ENCODE measurements at places on chromosomes 5 and 9. TPM values are rescaled to one million over a fixed set of nuclear protein-coding genes. Genes with fewer than 3 reads are reported as not detected.

DNA sequence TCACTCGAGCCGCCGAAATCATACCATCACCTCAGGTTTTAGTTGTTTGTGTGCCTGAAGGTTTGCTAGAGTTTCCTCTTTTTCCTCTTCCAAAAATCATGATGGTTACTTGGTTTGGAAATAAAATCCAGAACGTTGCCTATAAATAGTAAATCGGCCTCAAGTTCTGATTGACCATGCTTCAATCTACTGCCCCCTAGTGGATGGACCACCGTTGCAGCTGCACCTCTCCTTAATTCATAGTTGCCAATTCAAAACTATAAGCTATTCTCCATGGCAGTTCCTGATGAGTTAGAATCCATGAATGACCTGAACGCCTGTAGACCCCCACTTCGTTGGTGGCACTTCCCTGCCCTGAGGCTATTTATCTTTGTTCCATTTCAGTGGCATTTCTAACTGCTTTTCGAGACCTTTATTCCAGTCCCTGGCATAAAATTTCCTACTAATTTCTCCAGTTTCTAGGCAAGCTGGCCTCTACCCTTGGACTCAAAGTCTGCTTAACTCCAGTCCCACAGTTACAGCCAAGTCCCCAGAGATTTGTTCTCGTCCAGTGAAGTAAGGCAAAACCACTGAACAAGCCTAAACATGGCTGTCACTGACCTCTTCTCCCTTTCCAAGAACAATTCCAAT, 422.6 kb downstream of the EFNA5 start:
- H3K36me3 ChIP-seq, result no peaks in the 10 kb centered on the region
- H3K4me1 ChIP-seq, result no peaks in the 10 kb centered on the region
- DNase-seq, result peak; percentile 52
- no peak overlapping the region for H3K4me3 ChIP-seq

DNA sequence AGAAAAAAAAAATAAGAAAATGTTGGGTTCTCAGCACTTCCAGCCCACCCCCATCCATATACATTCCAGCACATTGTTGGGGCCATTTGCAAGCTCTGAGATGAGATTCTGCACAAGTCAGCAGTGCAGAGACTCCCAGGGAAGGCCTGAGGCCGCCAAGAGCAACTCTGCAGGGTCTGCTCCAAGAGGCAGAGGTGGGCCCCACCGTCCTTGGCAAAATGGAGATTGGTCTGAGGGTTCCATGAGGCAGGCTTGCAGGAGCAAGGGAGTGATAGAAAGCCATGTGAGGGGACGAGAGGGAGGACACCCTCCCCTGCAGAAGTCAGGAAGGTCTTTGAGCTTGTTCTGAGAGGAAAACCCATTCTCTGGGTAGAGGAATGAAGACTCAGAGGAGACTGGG, 51.9 kb upstream of the SAP30L start:
- no peaks in the 10 kb centered on the region for H3K27me3 ChIP-seq
- peaks cover 34% of the 10 kb centered on the region for H3K4me1 ChIP-seq
- DNase-seq, result no peak
- H3K27ac ChIP-seq, result peak overlapping the region; percentile 85

DNA sequence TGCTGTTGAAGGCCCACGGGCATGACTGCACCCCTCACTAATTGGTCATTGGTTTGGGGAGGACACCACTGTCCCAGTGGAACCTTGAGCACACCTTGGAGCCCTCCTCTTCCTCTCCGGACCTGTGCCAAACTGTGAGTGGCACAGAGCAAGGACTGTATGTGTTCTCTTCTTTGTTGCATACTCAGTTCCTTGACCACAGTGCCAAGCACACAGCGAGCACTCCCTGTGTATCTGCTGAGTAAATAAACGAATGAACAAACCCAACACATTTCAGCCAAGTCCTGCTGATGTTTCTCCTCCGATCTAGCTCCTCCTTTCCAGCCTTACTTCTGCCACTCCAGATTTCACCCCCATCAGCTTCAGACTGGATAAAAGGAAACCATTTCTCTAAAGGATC, 2.7 kb upstream of the TRIM52 start:
- H3K27me3 ChIP-seq, result no peaks in the 10 kb centered on the region
- no peak for DNase-seq
- peaks cover 17% of the 10 kb centered on the region for H3K4me1 ChIP-seq

GRCh38 chr5:128791312-128791711, 174.0 kb upstream of the SLC27A6 start:
- no peaks in the 10 kb centered on the region for H3K4me1 ChIP-seq
- DNase-seq, result no peak
- H3K27me3 ChIP-seq, result no peaks in the 10 kb centered on the region

Gene WNK2
- total RNA-seq, result 44.6 TPM

Gene SLC27A4
- total RNA-seq, result 30.4 TPM

GRCh38 chr5:73280821-73281746, 108.1 kb downstream of the TMEM174 start:
- no peak overlapping the region for H3K4me3 ChIP-seq
- H3K27ac ChIP-seq, result no peak overlapping the region
- no peaks in the 10 kb centered on the region for H3K36me3 ChIP-seq
- peaks cover 29% of the 10 kb centered on the region for H3K4me1 ChIP-seq
- H3K27me3 ChIP-seq, result no peaks in the 10 kb centered on the region

DNA sequence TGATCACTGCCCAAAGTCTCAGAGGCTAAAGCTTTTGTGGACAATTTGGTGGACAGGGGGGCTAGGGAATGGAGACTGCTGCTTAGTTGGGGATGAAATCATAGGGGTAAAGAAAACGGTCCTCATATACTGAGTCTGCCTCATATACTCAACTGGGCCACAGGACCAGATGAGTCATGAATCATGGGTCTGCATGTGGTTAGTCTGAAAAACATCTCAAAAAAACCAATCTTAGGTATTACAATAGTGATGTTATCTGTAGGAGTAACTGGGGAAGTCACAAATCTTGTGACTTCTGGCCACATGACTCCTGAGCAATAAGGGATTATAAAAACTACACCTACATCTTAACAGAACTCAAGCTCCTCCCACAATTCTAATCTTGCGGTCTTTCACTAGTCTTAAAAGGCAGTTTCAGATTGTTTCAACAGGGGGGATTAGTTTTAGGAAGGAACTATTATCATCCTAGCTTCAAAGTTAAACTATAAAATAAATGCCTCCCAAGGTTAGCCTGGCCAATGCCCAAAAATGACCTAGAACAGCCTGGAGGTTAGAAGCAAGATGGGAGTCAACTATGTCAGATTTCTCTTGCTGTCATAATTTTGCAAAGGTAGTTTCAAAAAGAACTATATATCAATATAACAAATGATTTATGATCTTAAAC, 17.5 kb downstream of the TMEM161B start:
- no peak for DNase-seq
- H3K27me3 ChIP-seq, result no peaks in the 10 kb centered on the region
- peaks cover 27% of the 10 kb centered on the region for H3K36me3 ChIP-seq
- peaks cover 30% of the 10 kb centered on the region for H3K4me1 ChIP-seq
- H3K4me3 ChIP-seq, result no peak overlapping the region
- no peak overlapping the region for H3K27ac ChIP-seq

GRCh38 chr5:125835293-125836172, 587.7 kb upstream of the GRAMD2B start:
- H3K4me1 ChIP-seq, result no peaks in the 10 kb centered on the region
- no peak overlapping the region for H3K4me3 ChIP-seq
- no peaks in the 10 kb centered on the region for H3K36me3 ChIP-seq

DNA sequence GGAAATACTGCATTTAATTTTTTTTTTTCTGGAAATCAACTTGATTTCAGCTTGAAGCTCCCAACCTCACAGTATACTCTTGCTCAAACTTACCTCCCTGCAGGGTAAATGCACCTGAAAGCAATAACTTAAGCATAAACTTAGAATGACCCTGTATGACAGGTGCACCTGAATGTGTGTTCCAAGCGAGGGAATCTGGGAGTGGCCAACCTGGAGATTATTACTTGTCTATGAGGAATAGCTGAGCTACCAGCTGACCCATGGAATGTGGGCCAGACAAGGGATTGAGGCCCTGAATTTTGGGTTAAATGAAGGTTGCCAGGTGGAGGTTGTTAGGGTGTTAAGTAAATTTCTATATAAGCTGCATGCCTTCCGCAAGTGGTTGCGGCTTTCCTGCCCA, 140.6 kb downstream of the OSTF1 start:
- no peak overlapping the region for H3K4me3 ChIP-seq
- no peaks in the 10 kb centered on the region for H3K36me3 ChIP-seq
- peak overlapping the region; percentile 82 for H3K27ac ChIP-seq

Gene GARIN3
- not detected for total RNA-seq

GRCh38 chr9:105828596-105829213, 134.4 kb downstream of the TMEM38B start:
- no peak overlapping the region for H3K4me3 ChIP-seq
- no peak overlapping the region for H3K27ac ChIP-seq
- H3K36me3 ChIP-seq, result no peaks in the 10 kb centered on the region
- no peaks in the 10 kb centered on the region for H3K27me3 ChIP-seq
- DNase-seq, result no peak
- no peaks in the 10 kb centered on the region for H3K4me1 ChIP-seq

DNA sequence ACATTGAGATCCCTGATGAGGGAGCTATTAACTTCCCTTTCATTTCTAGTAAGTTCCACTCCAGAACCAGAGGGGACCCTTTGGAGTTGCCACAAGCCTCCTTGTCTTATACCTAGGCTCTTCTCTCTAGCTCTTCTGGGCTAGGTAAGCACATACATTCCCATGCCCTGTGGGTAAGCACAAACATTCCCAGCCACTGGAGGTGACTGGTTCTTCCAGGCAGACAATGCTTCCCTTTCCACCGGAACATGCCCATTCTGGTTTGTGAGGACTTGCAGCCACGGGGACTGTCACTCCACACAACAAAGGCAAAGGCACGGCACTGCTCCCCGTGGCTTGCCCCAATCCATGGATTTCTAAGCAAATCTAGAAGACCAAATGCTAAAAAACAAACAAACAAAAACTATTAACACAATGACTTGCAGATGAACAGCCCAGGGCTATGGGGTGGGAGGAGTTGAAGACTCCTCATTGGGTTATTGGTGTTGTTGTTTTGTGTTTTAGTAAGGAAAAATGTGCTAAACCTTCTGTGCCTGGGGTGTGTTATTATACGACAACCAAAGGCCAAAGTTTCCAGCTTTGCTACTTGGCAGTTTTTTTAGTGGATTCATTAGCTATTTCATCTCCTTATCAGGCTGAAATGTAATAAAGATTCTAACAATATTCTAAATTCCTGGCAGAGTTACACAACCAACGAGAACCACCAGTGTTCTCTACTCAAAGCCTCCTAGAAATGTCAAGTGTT, 276.2 kb downstream of the SYK start:
- no peak for DNase-seq
- H3K27me3 ChIP-seq, result no peaks in the 10 kb centered on the region
- H3K4me3 ChIP-seq, result no peak overlapping the region
- H3K36me3 ChIP-seq, result no peaks in the 10 kb centered on the region

DNA sequence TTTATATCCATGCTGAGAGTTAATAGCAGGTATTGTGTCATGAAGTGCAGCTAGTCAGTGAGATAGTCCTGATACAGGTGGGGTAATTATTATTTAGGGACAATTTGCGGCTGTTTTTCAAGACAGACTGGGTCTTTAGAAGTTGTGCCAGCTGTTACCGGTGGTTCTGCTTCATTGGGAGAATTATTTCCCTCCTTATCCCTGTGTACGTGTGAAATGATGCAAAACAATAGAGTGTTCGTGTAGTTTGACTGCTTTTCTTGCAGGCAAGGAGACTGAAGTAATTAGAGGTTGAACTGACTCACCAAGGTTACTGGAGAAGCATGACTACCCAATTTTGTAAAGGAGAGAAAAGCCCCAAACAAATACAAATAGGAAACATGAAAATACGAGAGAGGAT, 101.7 kb downstream of the ARRDC3 start:
- H3K27ac ChIP-seq, result peak overlapping the region; percentile 97
- DNase-seq, result no peak
- no peaks in the 10 kb centered on the region for H3K36me3 ChIP-seq
- H3K4me3 ChIP-seq, result peak overlapping the region; percentile 70
- no peaks in the 10 kb centered on the region for H3K27me3 ChIP-seq

- H3K27ac ChIP-seq, result no peak overlapping the region
- no peaks in the 10 kb centered on the region for H3K27me3 ChIP-seq
- no peak overlapping the region for H3K4me3 ChIP-seq
- H3K4me1 ChIP-seq, result no peaks in the 10 kb centered on the region
These were observed 20.4 kb upstream of the RFK start for GRCh38 chr9:76414661-76415060.

Gene MARCOL
- not detected for total RNA-seq

Gene PDE6A
- total RNA-seq, result 0.50 TPM

Gene GRAMD2B
- 11.7 TPM for total RNA-seq

- no peak overlapping the region for H3K4me3 ChIP-seq
- H3K4me1 ChIP-seq, result no peaks in the 10 kb centered on the region
- no peak for DNase-seq
- H3K36me3 ChIP-seq, result no peaks in the 10 kb centered on the region
- peaks cover 98% of the 10 kb centered on the region for H3K27me3 ChIP-seq
- no peak overlapping the region for H3K27ac ChIP-seq
These were observed 32.1 kb downstream of the FAM163B start for GRCh38 chr9:133576875-133577736.

Gene FAM200C
- total RNA-seq, result 8.6 TPM

Gene CDH12
- not detected for total RNA-seq

Gene DROSHA
- total RNA-seq, result 154 TPM

Gene CD72
- 4.1 TPM for total RNA-seq

Gene ACTL7B
- total RNA-seq, result not detected

- DNase-seq, result no peak
- peaks cover 41% of the 10 kb centered on the region for H3K4me1 ChIP-seq
These were observed 123.7 kb downstream of the C9orf50 start for GRCh38 chr9:129497005-129497812.

DNA sequence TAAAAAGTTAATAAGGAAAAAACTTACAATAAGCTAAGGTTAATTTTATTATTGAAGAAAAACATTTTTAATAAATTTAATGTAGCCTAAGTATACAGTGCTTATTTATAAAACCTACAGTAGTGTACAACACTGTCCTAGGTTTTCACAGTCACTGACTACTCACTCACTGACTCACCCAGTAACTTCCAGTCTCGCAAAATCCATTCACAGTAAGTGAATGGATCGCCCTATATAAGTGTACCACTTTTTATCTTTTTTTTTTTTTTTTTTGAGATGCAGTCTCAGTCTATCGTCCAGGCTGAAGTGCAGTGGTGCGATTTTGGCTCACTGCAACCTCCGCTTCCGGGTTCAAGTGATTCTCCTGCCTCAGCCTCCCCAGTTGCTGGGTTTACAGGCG, 47.7 kb downstream of the FNIP1 start:
- 0 out of 2 replicates have a peak, but pooled peaks cover 3% of the 10 kb centered on the region for H3K36me3 ChIP-seq
- no peak for DNase-seq
- no peaks in the 10 kb centered on the region for H3K4me1 ChIP-seq
- no peaks in the 10 kb centered on the region for H3K27me3 ChIP-seq
- no peak overlapping the region for H3K27ac ChIP-seq

Gene TMEM171
- total RNA-seq, result 7.8 TPM

DNA sequence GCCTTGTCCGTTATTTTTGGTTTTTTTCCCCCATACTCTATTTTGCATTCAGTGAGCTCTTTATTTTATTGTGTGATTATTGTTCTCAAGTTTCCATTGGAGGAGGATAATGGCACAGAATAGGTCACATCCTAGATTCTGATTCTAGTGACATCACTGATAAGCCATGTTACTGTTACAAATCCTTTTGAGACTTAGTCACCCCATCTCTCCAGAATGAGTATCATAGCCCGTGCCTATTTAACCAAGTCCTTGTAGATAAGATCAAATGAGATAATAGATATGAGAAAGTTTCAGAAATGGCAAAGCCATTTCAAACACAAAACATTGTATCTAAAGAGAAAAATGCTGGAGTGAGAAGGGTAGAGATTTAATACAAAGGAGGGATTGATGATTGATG, 242.6 kb downstream of the RAB3C start:
- no peak for DNase-seq
- no peaks in the 10 kb centered on the region for H3K27me3 ChIP-seq
- no peaks in the 10 kb centered on the region for H3K36me3 ChIP-seq
- H3K27ac ChIP-seq, result no peak overlapping the region
- H3K4me3 ChIP-seq, result no peak overlapping the region

GRCh38 chr5:111782216-111782615, 25.2 kb upstream of the NREP start:
- no peak overlapping the region for H3K4me3 ChIP-seq
- H3K27ac ChIP-seq, result no peak overlapping the region
- no peaks in the 10 kb centered on the region for H3K27me3 ChIP-seq
- H3K4me1 ChIP-seq, result no peaks in the 10 kb centered on the region
- no peak for DNase-seq

Measured in PC-9 (cell line).